ENCODE measurements at places on chromosomes 7 and 10. TPM values are rescaled to one million over a fixed set of nuclear protein-coding genes. Genes with fewer than 3 reads are reported as not detected.

- no peaks in the 10 kb centered on the region for H3K36me3 ChIP-seq
- H3K4me1 ChIP-seq: peaks cover 13% of the 10 kb centered on the region
- DNase-seq: no peak
Measured at GRCh38 chr7:27693794-27694193, 31.1 kb upstream of the HIBADH start.

DNA sequence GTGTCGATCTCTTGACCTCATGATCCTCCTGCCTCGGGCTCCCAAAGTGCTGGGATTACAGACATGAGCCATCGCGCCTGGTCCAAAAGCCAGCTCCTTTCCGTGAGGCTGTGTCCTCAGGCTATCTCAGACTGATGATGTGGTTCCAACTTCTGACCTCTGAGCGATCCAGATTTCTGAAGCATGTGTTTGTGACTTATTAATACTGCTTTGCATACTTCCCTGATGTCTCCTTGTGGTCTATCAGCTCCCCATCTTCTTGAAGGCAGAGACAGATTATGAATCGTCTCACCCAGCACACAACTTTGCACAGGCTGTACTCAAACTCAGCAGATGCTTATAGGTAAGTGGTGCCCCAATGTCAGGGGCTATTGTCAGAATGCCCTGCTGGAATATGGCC lies 2.0 kb upstream of the PLPP4 start:
- no peaks in the 10 kb centered on the region for H3K27me3 ChIP-seq
- H3K27ac ChIP-seq: 0 out of 2 replicates have a peak overlapping the region, but pooled peaks have one; percentile 11
- DNase-seq: peak; percentile 81
- H3K4me3 ChIP-seq: no peak overlapping the region

DNA sequence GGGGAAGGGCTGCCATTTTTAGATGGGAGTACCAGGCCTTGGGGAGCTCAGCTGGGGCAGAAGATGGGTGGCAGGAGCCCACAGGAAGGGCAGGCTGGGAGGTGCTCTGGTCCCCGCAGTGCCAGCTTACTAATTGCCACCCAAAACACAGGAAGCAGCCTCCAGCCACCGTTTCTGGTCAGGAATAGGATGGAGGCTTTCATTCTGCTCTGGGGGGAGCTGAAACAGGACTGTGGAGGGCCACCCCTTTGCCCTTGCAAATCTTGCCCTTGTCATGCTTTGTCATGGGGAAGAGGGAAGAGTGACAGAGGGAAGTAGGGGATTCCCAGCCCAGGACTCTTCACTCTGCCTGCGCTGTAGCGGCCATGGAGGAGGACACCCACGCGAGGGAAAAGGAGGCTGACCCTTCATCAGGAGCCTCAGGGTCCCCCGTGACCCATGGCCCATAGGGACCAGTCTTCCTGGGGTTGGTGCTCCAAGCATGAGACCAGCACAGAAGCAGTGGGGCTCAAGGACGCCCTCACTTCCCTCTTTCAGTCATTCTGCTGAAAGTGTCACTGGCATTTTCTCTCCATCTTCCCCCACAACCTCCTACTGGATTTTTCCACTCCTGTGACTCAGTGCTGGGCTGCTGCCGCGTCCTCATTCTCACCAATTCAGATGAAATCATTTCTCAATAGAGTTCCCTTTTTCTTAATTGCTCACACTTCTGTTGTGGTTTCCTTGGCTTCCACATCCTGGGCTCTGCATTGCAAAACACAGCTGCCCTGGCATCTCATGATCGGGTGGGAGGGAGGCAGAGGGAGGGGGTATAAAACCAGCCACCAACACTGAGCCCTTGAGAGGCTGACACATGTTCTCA lies 61.9 kb downstream of the MKI67 start:
- H3K4me3 ChIP-seq: peak overlapping the region; percentile 8
- peak overlapping the region; percentile 72 for H3K27ac ChIP-seq
- H3K4me1 ChIP-seq: peaks cover 14% of the 10 kb centered on the region
- H3K27me3 ChIP-seq: no peaks in the 10 kb centered on the region
- no peaks in the 10 kb centered on the region for H3K36me3 ChIP-seq

DNA sequence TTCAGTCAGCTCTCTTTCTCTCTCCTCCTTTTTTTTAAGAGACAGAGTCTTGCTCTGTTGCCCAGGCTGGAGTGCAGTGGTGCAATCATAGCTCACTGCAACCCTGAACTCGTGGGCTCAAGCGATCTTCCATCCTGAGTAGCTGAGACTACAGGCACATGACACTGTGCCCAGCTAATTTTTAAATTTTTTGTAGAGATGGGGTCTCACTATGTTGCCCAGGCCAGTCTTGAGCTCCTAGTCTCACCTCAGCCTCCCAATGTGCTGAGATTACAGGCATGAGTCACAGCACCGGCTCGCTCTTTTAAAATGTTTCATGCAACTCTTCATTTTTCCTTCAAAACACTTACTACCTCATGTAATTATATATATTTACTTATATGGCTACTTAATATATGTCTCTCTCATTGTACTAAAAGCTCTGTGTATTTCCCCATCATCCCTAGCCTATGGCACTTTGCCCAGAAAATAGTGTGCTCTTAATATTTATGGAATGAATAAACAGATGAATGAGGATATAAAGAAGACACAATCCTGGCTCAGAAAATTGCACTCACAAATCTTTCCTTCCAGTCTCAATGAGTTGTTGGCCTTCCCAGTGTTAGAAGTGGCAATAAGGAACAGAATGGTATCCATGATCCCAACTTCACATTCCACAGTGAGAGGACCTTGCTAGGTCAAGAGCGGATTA lies 33.9 kb downstream of the EBLN1 start:
- H3K27ac ChIP-seq: no peak overlapping the region
- H3K4me3 ChIP-seq: no peak overlapping the region
- H3K4me1 ChIP-seq: no peaks in the 10 kb centered on the region
- peak; percentile 6 for DNase-seq

The GOLGA7B gene
- total RNA-seq: not detected
